ENCODE measurements at places on chromosomes 12 and 14.
A peak's percentile ranks its signal among the peaks of the same experiment; 100 is the strongest.

DNA sequence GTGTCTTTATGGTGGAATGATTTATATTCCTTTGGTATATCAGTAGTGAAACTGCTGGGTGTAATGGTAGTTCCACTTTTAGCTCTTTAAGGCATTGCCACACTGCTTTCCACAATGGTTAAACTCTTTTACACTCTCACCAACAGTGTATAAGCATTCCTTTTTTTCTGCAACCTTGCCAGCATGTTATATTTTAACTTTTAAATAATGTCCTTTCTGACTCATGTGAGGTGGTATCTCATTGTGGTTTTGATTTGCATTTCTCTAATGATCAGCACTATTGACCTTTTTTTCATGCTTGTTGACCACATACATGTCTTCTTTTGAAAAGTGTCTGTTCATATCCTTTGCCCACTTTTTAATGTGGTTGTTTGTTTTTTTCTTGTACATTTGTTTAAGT lies 142.5 kb downstream of the MSRB3 start:
- no peaks in the 10 kb centered on the region for H3K36me3 ChIP-seq
- DNase-seq: no peak
- no peak overlapping the region for H3K4me3 ChIP-seq
- no peak overlapping the region for H3K27ac ChIP-seq

GRCh38 chr14:35999294-35999693 lies 173.2 kb downstream of the BRMS1L start:
- no peak for DNase-seq
- H3K4me3 ChIP-seq: no peak overlapping the region
- no peaks in the 10 kb centered on the region for H3K36me3 ChIP-seq
- H3K27ac ChIP-seq: no peak overlapping the region

GRCh38 chr14:39592116-39592789 lies 160.0 kb upstream of the FBXO33 start:
- H3K4me1 ChIP-seq: no peaks in the 10 kb centered on the region
- H3K4me3 ChIP-seq: no peak overlapping the region
- peaks cover 12% of the 10 kb centered on the region for H3K36me3 ChIP-seq
- no peaks in the 10 kb centered on the region for H3K27me3 ChIP-seq
- H3K27ac ChIP-seq: no peak overlapping the region
- no peak for DNase-seq

DNA sequence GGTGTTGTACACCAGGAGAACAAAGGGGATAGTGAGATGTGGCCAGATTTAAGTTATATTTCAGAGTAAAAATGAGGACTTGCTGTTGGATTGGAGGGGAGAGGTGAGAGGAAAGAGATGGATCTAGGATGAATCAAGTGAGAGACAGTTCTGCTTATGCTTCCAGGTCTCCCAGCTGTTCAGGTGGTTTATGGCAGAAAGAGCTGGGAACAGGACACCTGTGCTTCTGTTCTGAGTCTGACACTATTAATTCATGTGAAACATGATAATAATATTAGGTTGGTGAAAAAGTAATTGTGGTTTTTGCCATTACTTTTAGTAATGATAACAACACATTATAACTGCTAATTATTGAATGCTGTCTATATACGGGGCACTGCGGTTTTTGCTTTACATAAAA lies 55.7 kb downstream of the SLC15A5 start:
- no peak overlapping the region for H3K27ac ChIP-seq
- no peak overlapping the region for H3K4me3 ChIP-seq
- no peaks in the 10 kb centered on the region for H3K36me3 ChIP-seq
- DNase-seq: no peak

DNA sequence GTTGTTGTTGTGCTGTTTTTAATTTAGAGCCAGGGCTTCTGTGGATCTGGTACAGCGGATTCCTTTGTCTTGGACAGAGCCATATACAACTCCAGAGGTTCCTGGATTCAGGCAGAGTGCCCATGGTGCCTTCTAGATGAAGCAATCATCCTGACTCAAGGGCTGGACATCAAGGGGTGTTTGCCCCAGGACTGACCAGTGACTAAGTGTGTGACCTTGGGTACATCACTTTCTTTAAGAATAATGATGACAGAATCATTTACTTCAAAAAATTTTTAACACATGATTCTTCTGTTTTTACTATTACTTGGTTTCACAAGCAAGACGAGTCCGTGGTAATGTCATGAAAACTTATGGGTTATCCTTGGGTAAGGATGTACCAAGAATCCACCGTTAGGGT lies 397.3 kb downstream of the ZFP36L1 start:
- H3K4me1 ChIP-seq: peaks cover 78% of the 10 kb centered on the region
- H3K36me3 ChIP-seq: no peaks in the 10 kb centered on the region
- peak overlapping the region; percentile 9 for H3K27ac ChIP-seq
- no peak overlapping the region for H3K4me3 ChIP-seq
- H3K27me3 ChIP-seq: no peaks in the 10 kb centered on the region

DNA sequence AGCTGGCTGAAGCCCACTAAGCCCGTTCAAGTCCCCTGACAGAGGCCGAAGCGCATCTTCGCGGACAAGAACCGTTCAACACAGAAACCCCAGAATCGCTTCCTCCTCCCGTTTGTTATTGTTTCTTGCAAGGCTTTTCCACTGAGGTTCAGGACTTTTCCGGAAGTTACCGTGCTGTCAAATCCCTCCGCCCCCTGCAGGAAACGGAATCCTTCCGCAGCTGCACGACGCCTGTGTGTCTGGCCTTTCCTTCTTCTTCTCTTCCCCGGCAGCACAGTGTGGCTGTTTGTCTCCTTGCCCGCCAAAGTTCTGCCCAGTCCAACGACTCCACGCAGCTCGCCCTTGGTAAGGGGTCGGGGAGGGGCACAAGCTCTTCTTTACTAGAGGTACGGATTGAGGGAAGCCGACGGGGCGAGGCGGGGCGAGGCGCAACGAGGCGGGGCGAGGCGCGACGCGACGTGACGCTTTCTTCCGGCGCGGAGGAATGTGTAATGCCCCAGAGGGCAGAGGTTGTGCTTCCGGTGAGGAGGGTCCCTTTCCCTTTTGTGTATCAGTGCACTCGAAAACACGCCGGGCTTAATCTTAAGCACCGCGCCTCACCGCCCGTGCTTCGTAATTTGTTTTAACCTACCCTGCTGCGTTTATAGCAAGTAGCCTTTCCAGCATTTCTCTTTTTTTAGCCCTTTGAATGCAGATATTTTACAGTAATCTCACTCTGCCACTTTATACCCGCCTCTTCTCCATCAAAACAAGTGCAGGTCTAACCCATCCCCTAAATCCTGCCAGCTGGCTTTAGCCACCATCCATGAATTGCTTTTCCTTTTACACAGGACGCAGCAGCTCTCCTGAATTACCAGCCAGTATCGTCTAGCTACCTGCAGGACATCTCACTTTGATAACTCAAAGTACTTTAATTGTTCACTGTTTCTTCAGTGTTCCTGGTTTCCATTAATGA lies at the start of gene KDM5A:
Gene KDM5A (minus strand): TSS at position 179 of the 955 bp plus-strand sequence. CDS start 229 bp downstream, outside the sequence.
- H3K4me1 ChIP-seq: peaks cover 34% of the 10 kb centered on the region
- no peaks in the 10 kb centered on the region for H3K27me3 ChIP-seq
- DNase-seq: peak; percentile 90
- peak within 1 kb of the TSS; percentile 96 for H3K4me3 ChIP-seq
- H3K27ac ChIP-seq: peak within 1 kb of the TSS; percentile 99
- peaks cover 21% of the 10 kb centered on the region for H3K36me3 ChIP-seq

DNA sequence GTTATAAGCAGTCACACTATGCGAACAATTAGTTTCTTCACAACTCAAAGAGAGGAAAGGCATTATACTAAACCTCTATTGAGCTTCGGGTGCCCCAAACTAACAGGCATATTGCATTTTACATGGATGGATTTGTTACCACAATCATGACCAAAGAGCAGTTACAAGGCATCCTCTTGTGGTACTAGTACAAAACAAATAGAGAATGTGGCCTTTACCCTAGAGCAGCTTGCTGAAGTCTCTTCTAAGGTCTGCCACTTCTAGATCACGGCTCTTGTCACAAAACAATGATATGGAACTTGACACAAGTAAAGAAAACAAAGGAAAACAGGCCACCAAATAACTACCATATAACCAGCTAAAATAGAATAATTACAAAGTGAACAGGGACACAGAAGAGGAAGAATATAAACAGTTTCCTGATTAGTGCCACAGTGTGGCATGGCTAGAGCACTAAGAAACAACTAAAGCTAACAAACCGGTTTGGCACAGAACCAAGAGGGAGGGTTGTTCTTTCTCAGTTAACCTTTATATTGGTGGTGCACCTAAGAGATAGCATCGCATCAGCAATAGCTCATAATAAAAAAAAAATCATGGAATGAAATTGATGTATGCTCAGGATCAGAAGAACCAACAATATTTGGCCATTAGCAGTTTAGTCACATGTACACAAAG lies 209.7 kb upstream of the ATP2B1 start:
- H3K4me1 ChIP-seq: peaks cover 37% of the 10 kb centered on the region
- H3K36me3 ChIP-seq: no peaks in the 10 kb centered on the region
- no peak for DNase-seq
- peak overlapping the region; percentile 45 for H3K4me3 ChIP-seq
- peak overlapping the region; percentile 21 for H3K27ac ChIP-seq

DNA sequence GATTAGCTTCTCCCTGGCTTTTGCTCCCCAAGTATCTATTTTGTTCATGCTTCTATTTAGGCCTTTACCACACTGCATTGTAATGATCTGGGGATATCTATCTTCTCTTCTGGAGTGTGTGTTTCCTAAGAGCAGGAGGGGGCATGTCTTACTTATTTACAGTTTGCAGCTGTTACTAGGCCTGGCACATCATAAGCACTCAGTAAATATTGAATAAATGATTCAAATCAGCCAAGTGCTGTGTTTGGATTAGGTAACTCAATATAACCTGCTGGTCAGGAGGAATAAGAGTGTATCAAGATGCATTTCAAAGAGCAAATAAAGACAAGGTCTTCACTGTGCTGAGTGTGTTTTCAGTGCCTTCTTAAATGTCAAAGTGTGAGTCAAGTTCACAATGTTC lies 186.1 kb downstream of the FOXG1 start:
- H3K27me3 ChIP-seq: no peaks in the 10 kb centered on the region
- no peak overlapping the region for H3K4me3 ChIP-seq

GRCh38 chr12:107126796-107127481 lies 33.6 kb upstream of the CRY1 start:
- no peak overlapping the region for H3K4me3 ChIP-seq
- no peak for DNase-seq
- no peaks in the 10 kb centered on the region for H3K36me3 ChIP-seq
- H3K27me3 ChIP-seq: peaks cover 22% of the 10 kb centered on the region
- no peak overlapping the region for H3K27ac ChIP-seq
- no peaks in the 10 kb centered on the region for H3K4me1 ChIP-seq

DNA sequence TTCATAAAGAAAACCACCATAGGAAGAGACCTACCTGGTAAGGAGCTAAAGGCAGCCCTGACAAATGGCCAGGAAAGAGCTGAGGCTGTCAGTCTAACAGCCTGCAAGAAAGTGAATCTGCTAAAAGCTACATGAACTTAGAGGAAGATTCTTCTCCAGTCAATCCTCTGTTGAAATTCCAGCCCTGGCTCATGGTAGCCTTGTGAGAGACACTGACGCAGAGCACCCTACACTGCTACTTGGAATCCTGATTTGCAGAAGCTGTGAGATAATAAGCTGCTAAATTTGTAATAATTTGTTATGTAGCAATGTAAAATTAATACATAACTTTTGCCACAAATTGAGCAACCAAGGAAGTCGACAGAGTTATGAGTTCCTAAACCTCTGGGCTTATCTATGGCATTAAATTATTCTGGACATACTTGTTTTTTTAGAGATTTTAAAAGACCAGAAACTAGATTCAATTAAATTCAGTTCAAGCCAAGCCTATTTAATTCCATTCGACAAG lies 257.0 kb downstream of the ETNK1 start:
- H3K4me1 ChIP-seq: no peaks in the 10 kb centered on the region
- no peaks in the 10 kb centered on the region for H3K36me3 ChIP-seq
- DNase-seq: no peak
- H3K27me3 ChIP-seq: no peaks in the 10 kb centered on the region
- H3K27ac ChIP-seq: no peak overlapping the region
- H3K4me3 ChIP-seq: no peak overlapping the region

DNA sequence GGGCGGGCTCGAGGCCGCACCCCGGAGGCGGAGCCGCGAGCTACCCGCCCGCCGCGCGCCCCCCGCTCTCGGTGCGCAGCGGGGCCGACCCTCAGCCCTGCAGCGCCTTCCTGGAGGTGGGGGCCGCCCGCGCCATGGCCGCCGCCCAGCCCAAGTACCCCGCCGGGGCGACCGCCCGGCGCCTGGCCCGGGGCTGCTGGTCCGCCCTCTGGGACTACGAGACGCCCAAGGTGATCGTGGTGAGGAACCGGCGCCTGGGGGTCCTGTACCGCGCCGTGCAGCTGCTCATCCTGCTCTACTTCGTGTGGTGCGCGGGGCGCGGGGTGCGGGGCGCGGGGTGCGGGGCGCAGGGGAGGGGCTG lies at the start of gene P2RX2:
Gene P2RX2 (plus strand): TSS at position 94 of the 361 bp plus-strand sequence. CDS start 41 bp downstream, at position 135.
- peaks cover 40% of the 10 kb centered on the region for H3K27me3 ChIP-seq
- peaks cover 6% of the 10 kb centered on the region for H3K36me3 ChIP-seq
- peak within 1 kb of the TSS; percentile 66 for H3K4me3 ChIP-seq
- H3K27ac ChIP-seq: no peak within 1 kb of the TSS
- no peak for DNase-seq

DNA sequence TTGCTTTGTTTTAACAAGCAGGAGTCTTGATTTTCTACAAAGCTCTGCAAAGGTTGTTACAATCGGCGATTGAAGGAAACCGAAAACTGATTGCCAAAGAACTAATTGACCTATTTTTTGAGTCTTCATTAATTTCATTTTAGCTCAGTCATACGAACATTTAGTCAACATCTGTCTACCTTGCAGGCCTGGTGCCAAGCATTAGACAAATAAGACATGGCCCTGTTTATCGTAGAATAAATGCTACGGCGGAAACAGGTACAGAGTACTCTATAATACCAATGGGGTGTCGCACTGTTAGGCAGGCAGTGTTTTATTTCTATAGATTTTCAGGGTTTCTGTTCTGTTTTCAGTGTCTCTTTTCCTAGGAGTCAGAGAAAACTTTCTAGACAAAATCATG lies 171.5 kb downstream of the BCAT1 start:
- peak overlapping the region; percentile 6 for H3K27ac ChIP-seq
- H3K36me3 ChIP-seq: no peaks in the 10 kb centered on the region
- H3K4me3 ChIP-seq: no peak overlapping the region
- H3K4me1 ChIP-seq: no peaks in the 10 kb centered on the region

DNA sequence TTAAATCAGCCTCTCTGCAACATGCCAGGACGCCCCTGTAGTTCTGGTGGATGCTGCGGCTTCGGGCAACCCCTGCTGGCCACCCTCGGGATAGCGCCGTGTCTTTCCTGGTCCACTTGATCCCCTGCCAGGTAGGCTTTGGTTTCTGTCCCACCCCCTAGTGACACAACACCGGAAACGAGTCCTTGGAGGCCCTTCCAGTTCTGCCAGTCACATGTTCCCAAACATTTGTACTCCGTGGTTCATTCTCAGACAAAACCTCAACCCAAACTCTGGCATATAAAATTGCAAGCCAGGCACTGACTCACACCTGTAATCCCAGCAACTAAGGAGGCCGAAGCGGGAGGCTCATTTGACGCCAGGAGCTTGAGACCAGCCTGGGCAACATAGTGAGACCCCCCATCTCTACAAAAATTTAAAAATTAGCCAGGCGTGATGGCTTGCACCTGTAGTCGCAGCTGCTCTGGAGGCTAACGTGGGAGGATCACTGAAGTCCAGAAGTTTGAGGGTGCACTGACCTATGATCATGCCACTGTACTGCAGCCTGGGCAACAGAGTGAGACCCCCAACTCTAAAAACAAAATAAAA lies 37.0 kb downstream of the RASAL1 start:
- H3K36me3 ChIP-seq: no peaks in the 10 kb centered on the region
- H3K4me3 ChIP-seq: no peak overlapping the region
- no peaks in the 10 kb centered on the region for H3K27me3 ChIP-seq

Data from naive B cell (primary cell).